Stimulated activated CD4-positive, alpha-beta T cell treated with anti-CD3 and anti-CD28 coated beads, Interleukin-1b, Interleukin-23, amount 100 ng/mL, for 24 hours (primary cell): ENCODE measurements at places on chromosomes 16 and 17.

- DNase-seq = no peak
These were observed 5.4 kb downstream of the CD7 start for GRCh38 chr17:82311971-82312370.

DNA sequence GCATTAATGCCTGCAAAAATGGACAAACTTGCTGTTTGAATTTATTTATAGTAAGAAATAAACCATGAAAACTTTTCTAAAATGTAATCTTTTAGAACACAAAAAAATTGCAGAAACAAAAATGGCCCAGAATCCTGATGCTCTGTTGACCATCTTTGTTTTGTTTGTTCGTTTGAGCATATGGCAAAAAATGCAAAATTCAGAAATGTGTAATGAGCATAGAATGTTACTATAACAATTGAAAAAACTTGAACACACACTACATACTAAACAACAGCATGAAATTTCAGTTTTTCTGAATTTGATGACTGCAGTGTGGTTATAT lies 1.1 kb upstream of the KPNA2 start:
- no peak for DNase-seq

DNA sequence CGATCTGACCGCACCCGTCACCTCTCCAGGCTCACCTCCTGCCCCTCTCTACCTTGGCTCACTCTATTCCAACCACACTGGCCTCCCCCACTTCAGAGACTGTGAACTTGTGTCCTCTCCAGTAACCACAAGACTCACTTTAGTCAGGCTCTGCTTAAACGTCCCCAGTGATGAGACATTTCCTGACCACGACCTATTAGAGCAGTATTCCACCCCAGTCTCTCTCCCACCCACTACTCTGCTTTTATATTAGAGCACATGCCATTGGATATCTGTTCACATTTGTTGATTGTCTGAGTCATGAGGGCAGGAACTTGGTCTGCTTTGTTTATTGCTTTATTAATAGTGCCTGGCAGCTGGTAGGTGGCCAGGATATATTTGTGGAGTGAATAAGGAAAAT lies 20.1 kb downstream of the COX11 start:
- no peak for DNase-seq

DNA sequence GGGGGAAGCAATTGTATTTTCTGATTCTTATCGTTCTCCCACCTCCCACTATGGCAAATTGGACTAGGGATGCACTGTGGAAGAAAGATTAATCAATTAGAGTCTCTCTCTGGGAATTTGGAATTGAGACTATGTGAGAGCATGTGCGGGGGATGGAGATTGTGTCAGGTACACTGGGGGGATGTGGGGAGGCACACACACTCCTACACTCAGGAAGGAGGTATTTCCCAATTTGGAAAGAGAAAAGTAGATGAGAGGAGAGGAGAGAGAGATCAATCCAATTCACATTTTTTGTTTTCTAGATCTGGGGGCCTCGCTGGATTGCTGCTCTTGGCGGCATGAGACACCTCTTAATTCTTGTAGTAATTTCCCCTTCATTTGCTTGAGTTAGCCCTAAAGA lies 14.3 kb upstream of the PRKCB start:
- DNase-seq = no peak

DNA sequence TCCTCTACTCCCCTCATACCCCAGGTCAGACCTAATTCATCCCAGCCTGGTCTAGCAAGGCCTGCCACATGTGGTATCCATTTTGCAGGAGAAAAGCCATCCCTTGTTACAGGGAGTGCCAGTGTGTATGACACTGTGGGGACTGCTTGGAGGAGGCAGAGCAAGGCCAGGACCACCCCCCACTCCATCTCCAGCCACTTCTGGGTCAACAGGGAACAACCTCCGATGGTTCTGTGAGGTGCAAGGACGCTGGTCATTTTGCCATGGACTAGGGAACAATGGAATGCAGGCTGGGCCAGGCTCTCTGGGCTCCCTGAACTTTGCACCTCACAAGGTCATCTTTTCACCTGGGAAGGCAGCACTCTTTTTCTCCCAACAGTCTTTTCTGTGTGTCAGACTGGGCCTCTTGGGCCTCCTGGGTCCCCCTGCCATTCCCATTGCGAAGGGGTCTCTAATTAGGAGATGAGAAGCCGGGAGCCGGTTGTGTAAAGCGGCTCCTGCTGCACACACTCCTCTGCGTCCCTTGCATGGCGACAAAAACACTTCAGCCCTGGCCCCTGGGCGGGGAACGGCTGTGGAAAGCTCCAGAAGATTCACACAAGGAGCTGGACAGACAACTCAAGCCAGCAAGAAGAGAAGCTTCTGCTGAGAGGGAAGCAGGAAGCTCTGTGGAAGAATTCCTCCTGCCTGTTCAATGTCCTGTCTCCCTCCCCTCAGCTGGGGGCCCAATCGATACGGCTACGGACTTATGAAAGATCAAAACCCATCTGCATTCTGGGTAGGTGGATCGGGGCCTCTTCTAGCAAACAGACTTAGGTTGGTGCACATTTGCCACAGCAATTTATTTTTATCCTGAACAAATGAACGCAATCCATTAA lies 38.5 kb upstream of the MTSS2 start:
- no peak for DNase-seq

GRCh38 chr17:81396722-81397313 lies 1.6 kb downstream of the BAHCC1 start:
- no peak for DNase-seq

DNA sequence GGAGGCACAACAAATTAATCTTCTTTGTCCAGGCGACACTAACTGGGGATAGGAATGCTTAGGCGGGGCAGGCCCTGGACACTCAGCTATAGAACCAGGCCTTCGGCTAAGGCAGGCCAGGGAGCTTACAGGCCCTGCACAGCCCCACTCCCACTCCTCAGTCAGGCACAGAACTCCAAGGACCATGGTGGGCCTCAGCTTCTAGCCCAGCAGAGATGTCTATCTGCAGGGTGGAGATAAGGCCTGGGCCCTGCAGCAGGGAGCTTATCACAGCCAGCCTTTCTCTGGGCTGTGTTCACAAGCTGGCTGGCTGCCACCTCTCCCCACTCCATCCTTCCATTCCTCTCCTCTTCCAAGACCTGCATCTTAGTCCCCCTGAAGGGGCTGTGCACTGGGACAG lies 68.1 kb downstream of the TMEM132E start:
- no peak for DNase-seq
